Activated naive CD4-positive, alpha-beta T cell treated with anti-CD3 and anti-CD28 coated beads for 36 hours (primary cell): ENCODE measurements at places on chromosomes 2 and 18.

- DNase-seq: no peak
Measured at GRCh38 chr2:174939046-174939445, 66.1 kb downstream of the CHN1 start.

DNA sequence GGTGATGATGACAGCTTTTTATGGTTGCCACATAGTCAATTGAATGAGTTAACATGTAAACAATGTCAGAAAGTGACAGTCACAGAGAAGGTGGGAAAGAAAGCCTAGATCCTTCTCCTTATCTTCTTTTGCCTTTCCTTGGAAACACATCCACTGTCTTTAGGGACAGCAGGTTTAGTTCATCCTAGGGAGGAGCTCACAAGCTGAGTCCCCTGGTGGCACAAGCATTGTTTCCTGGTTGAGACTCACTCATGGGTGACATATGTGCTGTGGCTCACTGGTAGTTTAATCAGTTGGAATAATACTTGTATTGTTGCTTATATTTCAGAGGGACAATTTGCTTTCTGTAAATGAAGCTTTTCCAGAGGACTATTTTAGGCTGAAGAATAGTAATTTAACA is 598.5 kb downstream of the CNTNAP5 start:
- DNase-seq: no peak

GRCh38 chr2:221434142-221434541 is 138.0 kb downstream of the EPHA4 start:
- no peak for DNase-seq

- no peak for DNase-seq
Measured at GRCh38 chr18:45024357-45025088, 343.8 kb downstream of the SETBP1 start.

GRCh38 chr18:57846258-57846657 is 43.1 kb upstream of the ATP8B1 start:
- DNase-seq: no peak

GRCh38 chr18:2258954-2259353 is 312.4 kb downstream of the METTL4 start:
- DNase-seq: no peak

DNA sequence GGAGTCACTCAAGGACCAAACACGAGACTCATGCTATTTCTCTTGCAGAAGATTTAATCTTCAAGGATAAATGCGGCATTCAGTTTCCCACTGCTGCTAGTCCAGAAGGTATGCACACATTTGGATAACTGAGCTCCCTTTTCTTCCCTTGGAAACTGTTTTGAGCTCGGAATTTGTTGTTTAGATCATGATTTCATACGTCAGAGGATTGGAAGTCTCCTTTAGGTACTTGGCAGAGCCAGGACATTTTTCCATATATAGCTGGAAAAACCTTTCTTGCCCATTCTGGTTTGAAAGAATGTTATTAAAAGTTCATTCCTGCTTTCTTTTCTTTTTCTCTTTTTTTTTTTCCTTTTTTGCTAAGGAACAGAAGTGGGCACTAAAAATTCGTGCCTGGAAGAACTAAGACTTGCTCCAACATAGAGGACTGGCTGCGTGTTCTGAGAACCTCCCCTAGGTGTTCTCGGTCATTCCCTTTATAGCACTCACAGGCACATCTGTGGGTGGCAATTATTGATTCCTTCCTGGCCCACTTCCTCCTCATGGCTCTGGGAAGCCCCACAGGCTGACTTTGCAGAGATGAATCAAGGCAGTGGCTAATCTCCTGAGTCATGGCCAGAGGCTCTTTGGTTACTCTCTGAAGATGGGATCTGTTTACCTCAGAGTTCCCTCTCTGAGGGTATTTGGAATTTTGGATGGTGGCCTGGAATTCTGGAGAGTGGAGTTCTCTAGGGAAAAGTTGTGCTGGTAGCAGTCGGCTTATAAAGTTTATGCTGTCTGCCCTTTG is 104.8 kb downstream of the PLCL1 start:
- DNase-seq: peak; percentile 42

DNA sequence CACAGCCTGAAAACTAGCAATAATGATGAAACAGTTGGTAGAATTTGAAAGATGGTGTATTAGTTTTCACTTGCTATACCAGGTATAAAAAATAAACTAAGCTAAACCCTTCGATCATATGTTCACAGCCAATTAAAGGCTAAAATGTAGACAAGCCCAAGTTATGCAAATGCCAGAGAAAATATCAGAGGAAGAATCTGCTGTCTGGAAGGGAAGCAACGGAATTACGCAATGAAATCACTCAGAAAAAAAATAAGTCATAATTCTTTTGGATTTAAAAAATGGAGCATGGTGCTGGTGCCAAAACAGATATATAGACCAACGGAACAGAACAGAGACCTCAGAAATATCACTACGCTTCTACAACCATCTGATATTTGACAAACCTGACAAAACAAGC is 108.3 kb downstream of the ARL4C start:
- DNase-seq: no peak

DNA sequence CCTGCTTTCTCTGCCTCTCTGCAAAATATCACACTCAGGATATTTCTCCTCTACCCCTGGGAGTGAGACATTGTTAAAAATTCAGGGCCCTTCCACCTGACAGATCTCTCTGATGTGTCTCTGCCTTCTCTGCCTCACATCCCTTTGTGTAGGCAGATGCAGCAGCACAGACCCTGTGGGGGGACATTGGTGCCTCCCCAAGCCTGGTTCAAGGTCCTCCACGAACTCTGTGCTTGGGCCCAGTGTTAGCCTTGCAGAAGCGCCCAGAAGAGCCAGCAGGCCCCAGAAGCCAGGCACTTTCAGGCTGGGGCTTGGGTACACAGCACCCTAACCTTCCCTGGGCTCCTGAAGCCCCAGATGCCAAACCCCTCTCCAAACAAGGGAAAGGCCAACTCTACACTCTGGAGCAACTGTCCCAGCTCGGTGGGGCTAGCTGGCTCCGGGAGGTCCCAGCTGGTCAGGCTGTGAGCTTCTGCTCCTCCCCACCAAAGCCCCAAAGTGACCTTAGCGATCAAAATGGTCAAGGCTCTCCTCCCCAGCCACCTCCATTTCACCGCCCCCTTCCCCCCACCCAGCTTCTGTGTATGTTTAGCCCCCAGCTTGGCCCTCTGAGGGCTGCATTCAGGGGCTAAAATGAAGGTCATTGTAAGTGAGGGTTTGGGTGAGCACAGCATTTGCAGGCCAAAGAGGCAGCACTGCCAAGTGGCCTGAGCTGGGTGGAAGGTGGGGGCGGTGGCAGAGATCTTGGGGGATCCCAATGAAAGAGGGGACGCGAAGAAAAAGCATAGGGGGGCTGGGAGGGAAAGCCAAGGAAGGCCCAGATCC is 2.6 kb downstream of the HOXD9 start:
- no peak for DNase-seq

DNA sequence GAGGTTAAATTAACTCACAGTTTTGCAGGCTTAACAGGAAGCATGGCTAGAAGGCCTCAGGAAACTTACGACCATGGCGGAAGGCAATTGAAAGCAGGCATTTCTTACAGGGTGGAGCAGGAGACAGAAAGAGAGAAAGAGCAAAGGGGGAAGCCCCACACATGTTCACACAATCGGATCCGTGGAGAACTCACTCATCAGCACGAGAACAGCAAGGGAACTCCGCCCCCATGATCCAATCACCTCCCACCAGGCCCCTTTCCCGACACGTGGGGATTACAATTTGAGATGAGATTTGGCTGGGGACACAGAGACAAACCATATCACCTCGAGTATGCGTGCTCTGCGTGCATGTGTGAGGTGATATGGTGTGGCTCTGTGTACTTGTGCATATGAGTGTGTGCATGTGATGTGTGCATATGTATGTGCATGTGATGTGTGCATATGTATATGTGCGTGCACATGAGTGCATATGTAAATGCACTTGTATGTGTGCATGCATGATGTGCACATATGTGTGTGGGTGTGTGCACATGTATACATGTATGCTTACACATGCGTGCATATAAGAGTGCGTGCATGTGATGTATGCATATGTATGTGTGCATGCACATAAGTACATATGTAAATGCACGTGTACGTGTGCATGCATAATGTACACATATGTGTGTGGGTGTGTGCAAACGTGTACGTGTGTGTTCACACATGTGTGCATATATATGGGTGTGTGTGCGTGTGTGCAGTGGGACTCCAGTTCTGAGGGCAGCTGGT is 108.7 kb upstream of the HDAC4 start:
- DNase-seq: no peak

DNA sequence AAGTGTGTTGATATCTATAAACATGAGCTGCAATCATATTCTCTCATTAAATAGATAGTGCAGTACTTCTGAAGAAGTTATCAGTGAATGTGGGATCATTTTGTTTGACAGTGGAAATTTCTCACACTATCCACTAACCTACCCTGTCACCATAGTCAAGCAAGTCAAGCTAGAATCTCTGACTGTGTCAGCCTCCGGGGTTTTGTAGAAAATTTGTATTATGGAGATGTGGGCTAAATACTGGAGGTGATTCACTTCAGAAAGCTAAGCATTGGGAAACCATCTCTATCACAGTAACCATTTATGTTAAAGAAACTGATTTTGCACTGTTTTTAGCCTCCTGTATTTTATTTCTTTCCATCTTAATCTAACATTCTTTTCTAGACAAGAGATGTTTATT is 126.6 kb upstream of the CREB1 start:
- DNase-seq: no peak

GRCh38 chr2:101463911-101464641 is 10.8 kb downstream of the RFX8 start:
- DNase-seq: no peak

DNA sequence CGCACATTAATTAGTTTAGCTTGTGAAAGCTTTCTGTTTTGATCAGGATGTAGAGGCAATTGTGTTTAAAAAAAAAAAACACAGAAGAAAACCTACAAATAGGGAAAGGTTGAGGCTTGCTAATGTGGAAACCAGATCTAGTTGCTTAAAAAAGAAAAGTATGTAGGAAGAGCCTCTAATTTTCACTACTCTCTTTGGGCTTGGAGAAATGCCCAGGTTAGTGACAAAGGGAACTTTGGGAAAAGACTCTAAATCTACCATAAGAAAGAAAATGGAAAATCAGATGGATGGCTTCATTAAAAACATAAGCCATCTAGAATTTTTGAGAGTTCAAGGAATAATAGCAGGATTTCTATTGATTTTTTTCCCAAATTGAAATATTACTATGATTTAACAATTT is 47.3 kb upstream of the SLC38A11 start:
- no peak for DNase-seq

DNA sequence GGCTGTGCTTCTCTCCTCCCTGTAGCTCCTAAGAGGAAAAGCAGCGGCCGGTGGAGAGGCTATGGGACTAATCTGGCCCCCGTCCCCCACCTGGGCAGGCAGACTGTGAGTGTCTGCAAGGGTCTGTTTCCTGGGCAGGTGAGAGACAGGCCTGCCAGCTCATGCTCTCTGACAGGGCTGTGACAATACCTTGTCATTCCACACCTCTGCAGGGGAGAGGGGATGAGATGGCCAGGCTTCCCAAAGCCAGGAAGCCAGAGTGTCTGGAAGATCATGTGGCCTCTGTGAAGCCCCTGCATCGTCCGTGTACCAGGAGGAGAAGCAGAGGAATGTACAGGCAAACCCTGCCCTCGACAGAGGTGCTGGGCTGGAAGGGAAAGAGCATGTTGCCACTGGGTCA is 142.5 kb upstream of the GATA6 start:
- DNase-seq: no peak

GRCh38 chr2:107359021-107359420 is 467.7 kb upstream of the RGPD4 start:
- no peak for DNase-seq

GRCh38 chr18:65227970-65228369 is 522.8 kb upstream of the CDH7 start:
- no peak for DNase-seq

DNA sequence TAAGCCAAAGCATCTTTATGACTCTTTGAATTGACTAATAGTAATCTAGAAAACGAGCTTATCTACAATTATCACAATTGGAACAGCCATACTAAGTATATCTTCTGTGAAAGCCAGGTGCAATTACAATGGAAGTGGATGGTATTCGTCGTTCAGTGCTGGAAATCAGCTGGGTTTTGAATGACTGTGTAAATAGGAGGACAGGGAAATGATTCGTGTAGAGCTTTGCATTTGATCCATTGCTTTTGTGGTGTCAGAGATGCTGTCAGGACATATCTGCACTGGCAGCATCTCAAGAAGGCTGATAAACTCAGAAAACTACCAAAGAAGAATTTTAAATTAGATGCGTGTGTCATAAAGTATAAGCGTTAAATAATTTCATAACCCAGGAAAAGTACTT is 187.1 kb downstream of the ZNF407 start:
- DNase-seq: no peak

DNA sequence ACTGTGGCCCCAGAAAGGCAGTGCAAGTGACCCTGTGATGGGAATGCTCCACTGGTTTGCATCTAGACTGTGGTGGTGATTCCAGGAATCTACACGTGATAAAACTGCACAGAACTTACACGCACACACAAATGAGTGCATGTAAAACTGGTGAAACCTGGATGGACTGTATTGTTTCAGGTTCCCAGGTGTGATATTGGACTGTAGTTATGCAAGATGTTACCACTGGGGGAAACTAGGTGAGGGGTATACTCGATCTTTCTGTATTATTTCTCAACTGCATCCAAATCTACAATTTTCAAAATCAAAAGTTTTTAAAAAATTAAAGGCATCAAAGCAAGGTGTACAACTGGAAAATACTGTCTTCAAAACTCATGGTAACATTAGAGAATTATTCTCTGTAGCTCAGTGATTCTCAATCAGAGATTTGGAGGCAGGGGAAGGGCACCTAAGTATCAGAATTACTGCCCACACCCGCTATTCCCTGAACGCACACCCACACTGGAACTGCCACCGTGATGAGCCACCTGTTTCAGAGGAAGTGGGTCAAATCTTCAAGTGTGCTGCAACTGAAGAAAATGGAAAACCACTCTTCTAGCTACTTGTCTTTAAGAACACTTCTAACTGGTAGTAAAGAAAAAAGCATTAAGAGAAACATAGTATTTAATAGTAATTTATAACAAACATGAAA is 26.7 kb downstream of the PTPN2 start:
- DNase-seq: peak; percentile 74

DNA sequence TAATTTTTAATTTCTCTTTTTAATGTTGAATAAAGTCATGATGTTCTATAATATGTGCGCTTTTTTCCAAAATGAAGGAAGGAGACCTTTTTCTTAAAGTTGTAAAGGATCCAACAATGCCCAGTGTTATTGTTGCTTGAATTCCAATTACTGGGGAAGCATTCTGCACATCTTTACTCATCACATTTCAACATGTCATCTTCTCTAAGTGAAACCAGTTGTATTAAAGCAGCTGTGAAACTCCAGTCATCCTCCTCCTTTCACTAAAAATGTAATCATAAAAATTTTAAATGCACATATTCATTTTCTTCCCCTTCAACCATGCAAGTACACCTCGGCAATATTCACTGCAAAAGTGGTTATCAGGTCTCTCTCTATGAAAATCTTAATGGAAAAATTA is 722.7 kb downstream of the TSN start:
- DNase-seq: no peak

- no peak for DNase-seq
Measured at GRCh38 chr2:44649381-44649780, 287.6 kb downstream of the CAMKMT start.

- no peak for DNase-seq
Measured at GRCh38 chr18:63237881-63238692, 81.5 kb downstream of the BCL2 start.

- DNase-seq: no peak
Measured at GRCh38 chr18:8153887-8154583, 455.2 kb upstream of the RAB12 start.

- no peak for DNase-seq
Measured at GRCh38 chr2:105307550-105307949, 22.0 kb downstream of the TGFBRAP1 start.
